Endothelial cell (in vitro differentiated cells): ENCODE measurements at places on chromosomes 2 and 18.

GRCh38 chr2:54553075-54553474 lies 96.9 kb downstream of the SPTBN1 start:
- DNase-seq: no peak

GRCh38 chr18:11909061-11909455 lies 941 bp upstream of the MPPE1 start:
- DNase-seq: no peak

DNA sequence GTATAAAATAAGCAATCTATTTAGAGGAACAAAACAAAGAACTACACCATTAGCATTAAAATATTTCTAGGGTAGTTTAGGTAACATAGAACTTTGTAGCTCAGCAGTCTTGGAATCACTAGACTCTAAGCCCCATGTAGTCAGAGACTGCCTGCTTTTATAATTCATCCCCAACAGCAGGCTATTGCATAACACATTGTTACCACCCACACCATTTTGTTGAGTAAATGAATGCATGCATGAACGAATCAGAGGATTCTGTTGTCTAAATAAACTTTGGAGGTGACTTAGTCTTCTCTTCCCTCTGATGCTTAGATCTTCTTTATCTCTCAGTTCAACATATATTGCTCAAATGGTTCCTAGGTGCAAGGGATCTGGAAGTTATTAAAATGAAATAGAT lies 167.6 kb upstream of the TNP1 start:
- DNase-seq: no peak

- no peak for DNase-seq
Measured at GRCh38 chr2:225468131-225468530, 68.6 kb downstream of the NYAP2 start.

GRCh38 chr18:48462510-48462909 lies 53.3 kb upstream of the ZBTB7C start:
- DNase-seq: no peak

DNA sequence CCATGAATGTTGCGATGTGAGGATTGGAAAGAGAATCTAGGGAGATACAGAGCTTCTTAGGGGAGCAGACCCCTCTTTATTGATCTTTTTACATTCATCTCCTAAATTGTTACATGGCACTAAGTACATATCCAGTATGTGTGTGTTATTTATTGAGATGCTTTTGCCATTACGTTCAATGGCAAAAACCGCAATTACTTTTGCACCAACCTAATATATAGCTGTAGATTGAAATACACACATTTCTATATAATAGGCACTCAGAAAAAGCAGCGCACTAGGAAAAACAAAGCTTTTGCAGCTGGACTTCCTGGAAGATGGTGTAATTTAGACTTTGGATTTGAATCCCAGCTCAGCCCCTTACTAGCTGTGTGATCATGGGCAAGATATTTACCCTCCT lies 849.4 kb downstream of the SLC4A3 start:
- no peak for DNase-seq

DNA sequence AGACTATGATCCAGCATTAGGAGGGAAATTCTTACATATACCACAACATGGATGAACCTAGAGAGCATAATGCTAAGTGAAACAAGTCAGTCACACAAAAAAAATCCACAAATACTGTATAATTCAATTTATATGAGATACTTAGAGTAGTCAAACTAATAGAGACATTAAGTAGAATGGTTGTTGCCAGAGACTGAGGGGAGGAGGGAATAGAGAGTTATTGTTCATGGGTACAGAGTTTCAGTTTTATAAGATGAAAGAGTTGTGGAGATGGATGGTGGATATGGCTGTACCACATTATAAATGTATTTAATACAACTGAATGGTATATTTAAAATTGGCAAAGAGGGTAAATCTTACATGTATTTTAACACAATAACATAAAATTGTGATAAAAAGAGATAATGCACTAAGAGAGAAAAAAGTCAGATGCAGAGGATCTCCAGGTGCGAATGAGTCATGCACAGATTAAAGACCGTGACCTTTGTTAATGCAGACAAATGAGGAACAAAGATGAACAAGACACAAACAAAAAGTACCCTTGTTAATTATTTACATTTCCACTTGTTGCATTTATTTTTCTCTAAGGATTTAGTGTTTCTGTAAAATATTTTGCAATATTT lies 541.7 kb upstream of the MEX3C start:
- DNase-seq: no peak

DNA sequence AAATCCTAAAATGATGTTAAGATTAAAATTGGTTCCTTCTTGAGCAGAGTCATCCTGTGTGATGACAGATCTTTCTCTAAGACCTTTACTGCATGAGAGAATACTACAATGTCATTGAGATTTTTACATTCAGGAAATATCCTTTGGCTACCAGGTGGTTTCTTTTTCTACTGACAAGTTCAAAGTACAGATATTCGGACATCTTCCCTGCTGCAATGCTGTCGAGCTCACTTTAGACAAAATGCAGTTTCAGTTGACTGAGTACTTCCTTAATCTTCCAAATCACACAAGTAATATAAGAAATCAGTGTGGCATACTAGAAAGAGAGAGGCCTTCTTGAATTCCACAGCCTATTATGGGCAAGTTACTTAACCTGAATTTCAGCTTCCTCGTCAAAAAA lies 207.9 kb upstream of the ACVR2A start:
- no peak for DNase-seq

DNA sequence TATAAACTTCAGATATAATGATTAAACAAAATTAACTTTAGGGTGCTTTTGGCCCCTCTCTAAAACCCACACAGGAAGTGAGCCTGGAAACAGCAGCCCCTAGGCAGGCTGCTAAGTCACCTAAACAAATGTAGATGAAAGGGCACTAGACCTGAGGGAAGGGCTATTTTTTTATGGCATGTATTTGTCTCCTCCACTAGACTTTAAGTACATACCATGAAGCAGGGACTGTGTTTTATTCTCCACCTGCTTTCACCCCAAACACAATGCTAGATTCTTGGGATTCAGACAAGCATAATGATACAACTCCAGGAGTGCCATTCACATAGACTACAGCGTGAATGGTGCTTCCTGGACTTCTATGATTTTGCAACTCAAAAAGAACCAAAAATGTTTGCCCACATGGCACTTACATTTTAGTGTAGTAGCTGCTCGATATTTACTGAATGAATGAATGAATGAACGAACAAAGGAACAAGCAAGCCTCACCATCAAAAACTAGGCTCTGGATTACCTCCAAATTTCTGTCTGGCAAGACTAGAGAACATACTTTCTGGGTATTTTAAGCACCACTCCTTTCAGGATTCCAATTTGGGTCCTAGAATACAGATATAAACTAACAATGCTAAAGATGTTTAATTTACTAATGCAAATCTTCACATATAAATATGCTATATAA lies 10.1 kb downstream of the ATAD2B start:
- no peak for DNase-seq
